ENCODE measurements at places on chromosomes 4 and X.

- DNase-seq: no peak
Observed at GRCh38 chr4:156098805-156099204, 145.1 kb upstream of the CTSO start.

DNA sequence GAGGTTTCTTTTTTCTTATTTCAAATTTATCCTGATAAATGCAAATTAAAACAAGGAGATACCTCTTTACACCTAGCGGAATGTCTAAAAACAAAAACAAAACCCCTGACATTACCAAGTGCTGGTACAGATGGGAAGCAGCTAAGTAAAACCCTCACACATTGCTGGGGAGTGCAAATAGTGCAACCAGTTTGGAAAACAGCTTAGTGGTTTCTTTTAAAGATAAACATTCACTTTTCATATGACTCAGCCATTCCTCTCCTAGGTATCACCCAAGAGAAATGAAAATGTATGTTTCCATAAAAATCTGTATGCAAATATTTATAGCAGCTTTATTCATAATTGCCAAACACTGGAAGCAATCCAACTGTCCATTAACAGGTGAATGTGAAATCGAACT is 84.1 kb upstream of the HELT start:
- DNase-seq: no peak

DNA sequence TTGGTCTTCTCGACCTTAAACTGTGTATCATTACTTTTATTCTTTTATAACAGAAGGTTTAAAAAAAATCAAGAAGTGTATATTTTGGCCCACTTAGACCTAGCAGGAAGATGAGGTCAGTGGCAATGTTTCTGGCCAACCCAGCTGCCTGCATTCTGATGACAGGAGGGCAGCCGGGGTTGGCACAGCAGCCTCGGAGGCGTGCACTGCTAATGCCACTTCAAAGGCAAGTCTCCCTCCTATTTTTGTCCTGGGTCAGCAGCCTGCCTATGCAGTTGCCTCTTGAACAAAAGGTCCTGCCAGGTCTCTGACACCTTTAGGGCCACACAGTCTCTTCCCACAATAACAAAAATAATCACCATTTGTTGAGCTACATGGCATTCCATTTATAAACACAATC is 89.4 kb upstream of the MYOZ2 start:
- DNase-seq: no peak

- no peak for DNase-seq
Observed at GRCh38 chr4:79266136-79266535, 59.7 kb downstream of the NAA11 start.

GRCh38 chrX:44189116-44189515 is 154.4 kb downstream of the EFHC2 start:
- DNase-seq: no peak

GRCh38 chrX:53674581-53674980 is 11.9 kb downstream of the HUWE1 start:
- no peak for DNase-seq

DNA sequence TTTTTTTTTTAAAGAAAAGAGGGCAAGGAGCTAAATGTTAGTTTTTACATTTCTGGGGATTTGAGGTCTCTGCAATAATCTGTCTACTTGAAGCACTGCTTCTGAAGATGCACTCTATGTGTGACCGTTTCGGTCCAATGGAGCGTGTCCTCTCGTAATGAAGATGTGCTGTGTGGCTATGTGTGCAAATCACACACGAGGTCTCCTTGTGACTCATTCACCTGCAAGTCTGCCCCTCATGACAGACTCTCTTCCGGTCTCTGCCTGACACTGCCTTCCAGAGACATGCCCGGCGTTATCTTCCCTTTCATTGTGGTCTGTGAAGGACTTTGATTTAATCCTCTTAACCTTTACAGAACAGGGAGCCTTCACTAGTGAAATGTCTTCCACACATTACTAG is 84.3 kb downstream of the TRAM1L1 start:
- DNase-seq: no peak

DNA sequence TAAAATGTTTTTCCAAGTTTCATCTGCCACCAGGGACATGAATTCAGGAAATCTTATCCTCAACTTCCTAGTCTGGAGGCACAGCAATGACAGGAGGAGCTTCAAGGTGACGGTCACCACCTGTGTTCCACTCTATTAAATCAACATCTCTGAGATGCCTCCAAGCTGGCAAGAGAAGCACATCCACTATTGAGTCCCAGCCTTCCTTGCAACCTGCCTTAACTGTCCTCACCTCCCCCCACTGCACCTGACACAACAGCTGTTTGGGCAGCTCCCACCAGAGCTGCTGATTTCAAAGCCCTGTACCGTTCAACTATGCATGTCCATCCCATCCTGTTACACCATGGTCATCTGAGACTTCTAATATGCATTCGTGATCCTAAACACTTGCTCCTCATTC is 123.4 kb downstream of the COL25A1 start:
- no peak for DNase-seq

DNA sequence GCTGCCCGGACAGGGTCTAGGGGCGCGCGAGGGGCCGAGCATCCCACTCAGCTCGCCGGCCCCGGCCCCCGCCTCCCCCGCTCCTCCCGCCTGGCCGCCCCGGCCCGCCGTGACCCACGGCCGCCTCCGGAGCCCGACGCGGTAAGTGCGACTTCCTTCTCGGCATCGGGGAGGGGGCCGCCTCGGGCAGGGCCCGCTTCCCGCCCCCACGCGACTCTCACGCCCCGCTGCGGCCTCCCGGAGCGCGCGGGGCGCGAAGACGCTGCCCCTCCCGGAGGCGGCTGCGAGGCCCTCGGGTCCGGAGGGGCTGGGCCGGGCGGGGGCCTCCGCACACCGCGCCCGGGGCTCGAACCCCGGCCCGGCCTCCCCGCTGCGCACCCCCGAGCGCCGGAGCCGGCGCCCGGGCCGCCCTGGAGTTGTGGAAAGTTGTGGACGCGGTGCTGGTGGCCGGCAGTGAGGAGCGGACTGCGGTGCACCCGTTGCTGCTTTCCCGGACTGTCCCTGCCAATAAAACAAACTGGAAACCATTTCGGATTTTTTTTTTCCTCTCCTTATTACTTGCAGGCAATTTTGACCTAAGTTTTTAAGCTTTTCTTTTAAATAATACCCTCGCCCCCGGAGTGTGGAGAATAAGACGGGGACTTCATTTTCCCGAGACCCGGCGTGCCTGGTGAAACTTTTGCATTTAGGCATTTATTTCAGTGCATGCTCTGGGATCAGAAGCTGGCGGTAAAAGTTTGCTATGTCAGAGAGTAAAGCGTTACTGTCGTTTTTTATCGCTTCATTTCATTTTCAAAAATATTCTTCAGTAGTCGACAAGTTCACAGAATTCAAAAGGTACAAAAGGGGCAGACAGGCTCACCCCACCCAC is 13.0 kb upstream of the TMEM156 start:
- no peak for DNase-seq

- DNase-seq: no peak
Observed at GRCh38 chrX:48509619-48510018, 827 bp downstream of the PORCN start.

GRCh38 chrX:149540131-149540620 is 636 bp upstream of the EOLA1 start:
- peak; percentile 88 for DNase-seq

DNA sequence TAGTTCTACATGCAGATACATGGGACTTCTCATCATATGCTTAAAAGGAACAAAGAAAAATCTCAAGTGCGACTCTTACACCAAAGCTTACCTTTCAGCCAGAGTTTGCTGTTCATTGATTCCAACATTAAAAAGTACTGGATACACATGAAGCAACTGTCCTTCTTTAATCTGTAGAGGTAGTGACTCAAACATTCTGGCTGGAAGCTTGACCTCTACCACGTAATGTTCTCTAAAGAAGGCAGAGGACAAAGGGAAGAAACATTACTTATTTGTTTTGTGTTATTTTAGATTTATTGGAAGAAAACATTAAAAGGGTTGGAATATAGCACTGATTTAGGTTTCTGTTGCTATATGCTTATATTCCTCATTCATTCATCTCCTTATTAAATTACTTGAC is 476.1 kb downstream of the IL15 start:
- DNase-seq: no peak

GRCh38 chr4:1842339-1842895 is 13.5 kb downstream of the LETM1 start:
- DNase-seq: no peak

GRCh38 chr4:80035336-80035735 is 37.7 kb downstream of the ANTXR2 start:
- DNase-seq: peak; percentile 18

- no peak for DNase-seq
Observed at GRCh38 chrX:150438165-150438564, 75.0 kb downstream of the MAMLD1 start.

DNA sequence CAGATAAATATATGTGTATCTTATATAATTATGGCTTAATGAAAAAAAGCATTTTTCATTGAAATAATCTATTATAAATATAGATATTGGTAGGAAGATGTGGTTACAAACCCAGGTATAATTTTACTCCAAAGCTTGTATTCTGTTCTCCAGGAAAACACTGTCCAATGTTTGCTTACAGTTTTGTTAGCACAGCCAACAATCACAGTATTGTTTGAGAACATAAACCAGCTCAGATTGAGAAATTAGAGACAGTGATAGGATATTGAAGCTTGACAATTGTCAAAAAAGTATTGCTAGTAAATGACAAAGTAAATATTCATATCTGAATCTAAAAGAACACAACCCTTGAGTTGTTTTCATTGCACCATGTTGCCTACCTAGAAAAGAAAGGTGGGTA is 228.8 kb downstream of the ADGRL3 start:
- no peak for DNase-seq

- DNase-seq: no peak
Observed at GRCh38 chrX:72048510-72049455, 82.9 kb downstream of the RTL5 start.

DNA sequence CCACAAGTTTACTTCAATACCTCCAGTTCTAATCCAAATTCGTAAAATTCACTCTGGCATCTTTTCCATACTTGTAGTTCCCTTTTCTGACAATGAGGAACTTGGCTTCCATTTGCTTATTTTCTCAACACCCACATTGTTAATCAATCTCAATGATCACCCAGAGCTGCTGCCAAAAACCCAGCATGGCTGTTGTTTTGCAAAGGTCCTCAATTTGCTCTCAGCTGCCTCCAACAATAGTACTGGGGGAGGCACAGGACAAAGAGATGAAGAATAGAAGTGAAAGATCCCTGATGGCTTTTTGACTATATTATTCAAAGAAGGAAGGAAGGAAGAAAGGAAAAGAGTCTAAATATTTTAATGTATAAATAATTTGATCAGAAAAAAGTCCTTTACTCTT is 847.8 kb downstream of the RAPGEF2 start:
- DNase-seq: no peak

GRCh38 chr4:81030981-81031791 is 678 bp downstream of the BMP3 start:
- DNase-seq: no peak

GRCh38 chr4:168920441-168921065 is 89.5 kb downstream of the CBR4 start:
- DNase-seq: no peak

DNA sequence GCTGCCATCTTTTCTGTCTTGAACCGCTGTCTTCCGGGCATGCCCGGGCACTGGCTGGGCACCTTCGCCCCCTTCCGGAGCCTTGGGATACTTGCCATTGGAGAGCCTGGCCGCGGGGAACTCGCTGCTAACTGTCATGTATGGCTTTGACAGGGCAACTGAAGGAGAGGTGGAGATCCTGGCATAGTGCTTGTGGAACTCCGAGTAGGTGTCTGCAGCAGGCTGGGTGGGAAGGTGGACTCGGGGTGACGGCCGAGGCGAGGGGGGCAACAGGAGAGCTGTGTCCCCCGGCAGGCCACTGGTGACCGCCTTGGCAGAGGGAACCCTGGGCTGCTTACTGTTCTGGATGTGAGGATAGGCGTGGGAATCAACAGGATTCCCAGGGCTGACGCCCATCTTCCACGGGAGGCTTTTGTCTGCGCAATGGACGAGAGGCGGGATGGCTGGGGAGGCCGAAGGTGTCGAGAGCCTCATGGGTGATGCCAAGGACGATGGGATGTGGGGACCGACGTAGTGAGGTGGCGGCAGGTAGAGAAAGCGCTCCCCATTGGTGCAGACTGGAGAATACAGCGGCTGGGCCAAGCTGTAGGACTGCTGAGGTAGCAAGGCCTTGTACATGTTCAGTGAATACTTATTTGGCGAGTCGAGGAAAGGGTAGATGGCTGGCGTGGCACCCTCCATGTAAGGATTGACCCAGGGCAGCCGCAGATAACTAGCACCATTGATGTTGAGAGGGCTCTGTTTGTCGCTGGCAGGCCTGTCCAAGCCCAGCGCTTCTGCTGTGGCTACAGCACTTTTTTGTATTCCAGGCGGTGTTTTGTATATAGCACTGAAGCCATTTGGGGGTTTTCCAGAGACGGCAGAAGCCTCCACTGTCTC is 23.4 kb downstream of the BCOR start:
- DNase-seq: no peak

GRCh38 chr4:48331577-48332330 is 9.6 kb upstream of the SLAIN2 start:
- no peak for DNase-seq

DNA sequence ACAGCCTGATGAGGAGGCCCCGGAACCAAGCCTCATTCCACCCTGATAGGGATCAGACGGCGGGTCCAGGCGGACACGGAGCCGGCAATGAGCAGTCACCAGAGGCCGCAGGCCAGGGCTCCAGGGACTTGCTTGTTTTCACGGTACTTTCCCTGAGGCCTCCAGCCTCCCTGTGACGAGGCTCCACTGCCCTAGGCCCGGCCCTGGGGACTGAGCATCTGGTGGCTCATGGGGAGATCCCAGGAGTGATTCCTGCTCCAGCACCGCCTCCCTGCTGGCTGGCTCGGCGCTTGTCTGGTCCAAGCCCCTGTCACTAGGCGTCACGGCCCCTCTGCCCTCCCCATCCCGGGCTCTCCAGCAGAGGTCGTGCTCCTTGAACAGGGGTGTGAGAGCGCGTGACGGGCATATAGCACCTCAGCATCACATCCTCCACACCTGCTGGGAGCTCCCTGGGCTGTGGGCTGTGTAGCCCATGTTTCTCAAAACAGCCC is 14.1 kb downstream of the HTRA3 start:
- DNase-seq: no peak

- no peak for DNase-seq
Observed at GRCh38 chr4:176198316-176198903, 3.0 kb upstream of the SPATA4 start.

DNA sequence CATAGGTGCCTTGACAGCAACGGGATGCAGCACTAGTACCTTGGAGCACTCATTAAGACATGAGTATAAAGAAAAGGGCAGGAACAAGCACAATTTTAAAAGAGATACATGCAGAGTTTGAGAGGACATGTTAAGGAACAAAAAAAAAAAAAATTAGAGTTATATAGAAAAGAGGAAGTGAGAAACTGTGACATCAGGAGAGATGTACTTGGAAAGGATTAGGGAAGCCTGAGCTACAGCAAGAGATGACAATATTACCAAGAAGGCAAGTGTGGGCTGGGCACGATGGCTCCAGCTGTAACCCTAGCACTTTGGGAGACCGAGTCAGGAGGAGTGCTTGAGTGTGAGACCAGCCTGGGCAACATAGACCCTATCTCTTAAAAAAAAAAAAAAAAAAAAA is 37.4 kb downstream of the GPR143 start:
- no peak for DNase-seq

Data from CD4-positive, alpha-beta T cell treated with Interleukin-15 for 4 hours (primary cell).